ENCODE measurements at places on chromosomes 16 and 17.

DNA sequence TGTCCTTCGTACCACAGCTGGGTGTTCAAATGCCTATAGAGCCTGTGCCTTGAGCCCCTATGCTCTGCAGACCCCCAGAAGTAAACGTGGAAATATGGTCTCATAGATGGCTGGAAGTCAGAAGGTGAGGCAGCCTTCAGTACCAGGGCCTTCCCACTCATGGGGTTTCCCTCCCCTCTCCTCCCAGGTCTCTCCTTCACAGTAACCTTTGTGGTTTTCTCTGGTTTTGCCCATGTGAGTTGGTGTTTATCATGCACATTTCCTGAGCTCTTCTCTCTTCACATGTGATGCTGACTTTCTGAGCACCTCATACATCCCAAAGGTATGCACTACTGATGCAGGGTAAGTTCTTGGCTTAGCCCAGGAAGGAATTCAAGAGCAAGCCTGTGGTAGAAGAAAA is 35.4 kb downstream of the TMEM114 start:
- no peak for DNase-seq

DNA sequence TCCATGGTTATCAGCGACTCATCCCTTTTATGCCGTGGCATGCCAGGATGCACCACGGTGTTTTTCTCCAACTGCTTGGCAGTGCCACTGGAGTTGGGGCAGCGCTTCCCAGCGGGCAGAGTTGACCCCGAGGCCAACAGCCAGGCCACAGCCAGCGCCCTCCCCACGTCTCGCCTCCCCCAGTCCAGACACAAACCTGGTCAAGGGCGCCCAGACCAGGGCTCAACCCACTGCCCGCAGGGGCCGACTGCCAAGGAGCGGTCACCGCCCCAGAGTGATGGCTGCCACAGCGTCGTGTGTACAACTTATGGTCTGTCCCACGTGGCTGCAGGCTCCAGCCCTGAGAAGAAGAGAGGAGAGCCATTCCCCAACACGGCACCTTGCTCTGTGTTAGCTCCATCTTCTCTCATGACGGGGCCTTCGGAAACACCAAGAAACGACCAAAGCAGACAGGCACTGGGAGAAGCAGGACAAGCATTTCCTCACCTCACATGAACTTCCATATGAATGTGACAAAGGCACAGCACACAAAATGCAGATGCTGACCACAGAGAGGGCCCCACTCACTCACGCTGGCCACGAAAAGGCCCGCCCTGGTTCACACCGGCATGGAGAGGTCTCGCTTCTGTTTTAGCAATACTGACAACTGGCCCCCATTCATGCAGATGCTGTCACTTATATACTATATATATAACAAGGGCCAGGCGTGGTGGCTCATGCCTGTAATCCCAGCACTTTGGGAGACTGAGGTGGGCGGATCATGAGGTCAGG is 27.0 kb downstream of the AXIN1 start:
- DNase-seq, result no peak

GRCh38 chr17:64683796-64684195 is 21.7 kb upstream of the SMURF2 start:
- DNase-seq, result no peak

DNA sequence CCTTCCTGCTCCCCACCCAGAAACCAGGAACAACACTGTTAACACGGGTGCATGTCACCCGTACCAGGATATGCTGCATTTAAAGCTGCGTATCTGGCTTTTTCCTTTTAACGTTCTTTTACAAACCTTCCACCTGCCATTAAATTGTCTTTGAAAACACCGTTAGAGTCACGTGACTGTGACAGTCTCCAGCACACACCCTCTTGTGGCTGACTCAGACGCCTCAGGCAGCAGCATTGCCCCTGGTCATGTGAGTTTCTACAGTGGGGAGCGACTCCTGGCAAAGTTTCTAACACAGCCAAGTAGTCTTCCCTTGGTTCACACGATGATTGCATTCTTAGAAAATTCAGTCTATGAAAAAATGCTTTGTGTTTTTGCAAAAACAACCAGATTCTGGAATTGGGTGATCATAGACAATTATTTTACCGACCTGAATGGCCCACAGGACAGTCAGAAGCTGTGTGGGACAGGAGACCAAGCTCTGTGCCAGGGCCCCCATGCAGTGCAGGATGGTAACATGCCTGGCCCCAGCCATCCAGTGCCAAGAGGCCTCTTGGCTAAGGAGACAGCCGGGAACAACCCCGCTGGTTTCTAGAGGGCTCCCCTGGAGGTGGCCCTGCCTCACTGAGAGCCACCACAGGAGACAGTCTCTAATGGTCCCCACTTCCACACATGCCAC is 199.1 kb downstream of the KATNIP start:
- no peak for DNase-seq

DNA sequence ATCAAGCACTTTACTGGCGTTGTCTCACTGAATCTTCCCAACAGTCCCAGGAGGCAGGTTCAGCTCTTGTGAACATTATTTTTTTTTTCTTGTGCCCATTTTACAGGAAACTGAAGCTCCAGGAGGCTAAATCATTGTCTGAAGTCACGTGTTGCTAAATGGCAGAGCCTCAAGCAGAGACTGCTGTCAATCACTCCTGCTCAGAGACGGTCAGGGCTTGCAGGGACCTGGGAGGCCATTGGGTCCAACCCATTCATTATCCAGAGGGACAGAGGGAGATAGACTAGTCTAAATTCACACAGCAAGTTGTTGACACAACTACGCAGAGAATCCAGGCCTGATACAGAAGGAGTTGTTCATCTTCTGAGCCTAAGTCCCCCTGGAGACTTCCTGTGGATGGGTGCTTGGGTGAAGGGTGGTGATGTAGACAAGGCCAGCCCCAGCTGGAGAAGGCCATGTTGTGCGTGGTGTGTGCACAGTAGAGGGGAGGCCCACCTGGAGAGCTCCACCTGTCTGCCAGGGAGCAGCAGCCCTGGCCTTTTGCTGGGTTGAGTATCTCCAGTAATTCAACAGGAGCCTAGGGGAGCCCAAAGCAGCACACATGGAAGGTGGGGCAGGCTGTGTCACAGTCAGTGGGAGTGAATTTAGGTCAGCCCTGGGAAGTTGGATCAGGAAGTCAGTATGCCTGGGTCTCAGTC is 24.3 kb upstream of the C1QL1 start:
- no peak for DNase-seq

- no peak for DNase-seq
Observed at GRCh38 chr16:177394-177822, 928 bp downstream of the HBA1 start.

GRCh38 chr17:75034236-75034908 is 12.4 kb downstream of the ATP5PD start:
- DNase-seq, result peak; percentile 68

- peak; percentile 47 for DNase-seq
Observed at GRCh38 chr16:578870-579405, 9.2 kb downstream of the PIGQ start.

- DNase-seq, result no peak
Observed at GRCh38 chr16:50229149-50229726, 37.1 kb upstream of the ADCY7 start.

DNA sequence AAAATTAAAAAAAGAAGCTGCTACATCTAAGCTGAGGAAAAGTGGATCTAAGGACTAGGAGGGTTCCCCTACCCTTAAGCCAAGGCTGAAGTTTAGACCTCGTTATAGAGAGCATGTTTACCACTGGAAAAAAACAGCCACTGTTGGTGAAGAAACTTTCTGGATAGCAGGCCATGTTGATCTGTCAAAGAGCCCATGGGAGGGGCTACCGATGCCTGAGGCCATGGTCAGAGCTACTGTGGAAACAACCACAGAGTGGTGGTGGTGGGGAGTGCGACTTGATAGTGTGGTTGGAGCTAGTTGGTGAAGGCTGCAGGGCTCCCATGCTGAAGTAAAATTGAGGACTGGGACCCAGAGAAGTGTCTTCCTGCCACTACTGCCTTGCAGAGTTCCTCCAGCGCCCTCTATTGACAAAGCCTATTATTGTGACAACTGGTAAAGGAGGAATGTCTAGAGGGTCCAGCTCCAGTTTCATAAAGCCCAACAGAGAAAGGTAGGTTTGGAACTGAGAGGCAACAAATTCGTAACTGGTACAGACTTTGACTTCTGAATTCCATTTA is 12.7 kb upstream of the FAM20A start:
- no peak for DNase-seq

GRCh38 chr16:88807626-88808453 is 3.9 kb downstream of the APRT start:
- no peak for DNase-seq

DNA sequence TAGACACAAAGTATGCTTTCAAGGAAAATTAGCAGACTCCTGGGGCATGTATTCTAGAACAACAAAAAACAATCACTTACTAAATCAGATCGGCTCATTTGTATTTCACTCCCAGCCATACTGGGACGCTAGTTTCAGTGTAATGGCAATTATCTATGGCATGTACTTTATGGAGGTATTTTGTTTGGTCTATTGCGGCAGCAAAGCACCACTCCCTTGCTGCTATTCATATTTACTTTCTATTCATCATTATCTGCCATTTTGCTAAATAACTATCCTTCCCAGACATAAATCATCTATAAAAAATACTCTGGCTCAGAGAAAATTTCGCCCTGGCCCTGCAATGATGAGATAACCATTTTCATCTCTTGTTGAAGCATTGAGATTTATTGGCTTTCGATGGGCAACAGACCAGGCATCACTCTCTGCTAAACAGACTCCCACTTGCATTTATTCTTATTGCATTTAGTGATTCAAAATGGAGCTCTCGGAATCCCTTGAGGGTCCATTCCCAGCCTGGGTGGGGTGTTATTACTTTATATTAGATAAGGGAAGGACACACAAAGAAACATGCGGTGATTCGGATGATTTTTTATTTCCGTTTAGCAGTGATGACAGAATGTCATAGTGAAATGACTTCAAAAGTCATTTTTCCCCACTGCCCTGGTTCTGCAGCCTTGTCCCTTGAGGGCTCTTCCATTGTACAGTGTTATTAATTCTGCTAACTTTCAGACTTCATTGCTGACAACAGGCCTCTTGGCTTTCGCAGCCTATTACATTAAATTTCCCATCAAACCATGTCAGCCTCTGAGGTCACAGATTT is 225.8 kb downstream of the IRX3 start:
- no peak for DNase-seq

DNA sequence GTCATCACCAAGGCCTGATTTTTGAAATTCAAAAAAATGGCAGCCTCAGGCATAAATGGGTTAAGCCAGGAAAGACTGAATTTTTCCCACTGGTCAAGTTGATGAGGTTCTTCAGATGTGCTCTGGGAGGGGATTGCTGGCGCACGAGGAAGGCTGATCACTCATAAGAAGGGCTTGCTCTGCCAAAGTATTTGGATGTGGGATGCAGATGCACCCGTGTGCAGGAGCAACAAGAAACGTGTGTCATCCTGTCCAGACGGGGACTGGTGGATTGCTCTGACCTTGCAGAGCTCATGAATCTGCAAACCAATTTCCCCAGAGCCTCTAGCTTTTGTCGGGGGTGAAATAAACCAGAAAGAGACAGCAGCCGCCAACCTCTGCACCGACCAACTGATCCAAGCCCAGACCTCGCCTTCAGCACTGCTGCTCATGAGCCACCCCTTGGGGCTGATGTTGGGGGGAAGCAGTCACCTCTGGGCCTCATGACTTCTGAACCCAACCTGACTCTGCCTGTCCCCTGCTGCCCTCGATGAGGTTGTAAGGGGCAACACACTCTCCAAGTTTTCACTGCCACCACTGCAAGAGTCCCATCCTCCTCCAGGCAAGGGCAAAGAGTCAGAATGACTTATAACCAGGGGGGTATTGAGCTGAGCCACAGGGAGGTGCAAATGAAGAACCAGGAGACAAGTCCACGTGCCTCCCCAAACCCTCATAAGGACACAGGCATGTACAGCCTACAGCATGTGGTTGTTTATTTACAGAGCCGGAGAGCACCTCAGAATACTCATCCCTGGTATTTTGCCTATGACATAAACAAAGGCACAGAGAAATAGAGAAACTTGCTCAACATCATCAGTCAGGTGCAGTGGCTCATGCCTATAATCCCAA is 452.0 kb downstream of the SOX9 start:
- no peak for DNase-seq

DNA sequence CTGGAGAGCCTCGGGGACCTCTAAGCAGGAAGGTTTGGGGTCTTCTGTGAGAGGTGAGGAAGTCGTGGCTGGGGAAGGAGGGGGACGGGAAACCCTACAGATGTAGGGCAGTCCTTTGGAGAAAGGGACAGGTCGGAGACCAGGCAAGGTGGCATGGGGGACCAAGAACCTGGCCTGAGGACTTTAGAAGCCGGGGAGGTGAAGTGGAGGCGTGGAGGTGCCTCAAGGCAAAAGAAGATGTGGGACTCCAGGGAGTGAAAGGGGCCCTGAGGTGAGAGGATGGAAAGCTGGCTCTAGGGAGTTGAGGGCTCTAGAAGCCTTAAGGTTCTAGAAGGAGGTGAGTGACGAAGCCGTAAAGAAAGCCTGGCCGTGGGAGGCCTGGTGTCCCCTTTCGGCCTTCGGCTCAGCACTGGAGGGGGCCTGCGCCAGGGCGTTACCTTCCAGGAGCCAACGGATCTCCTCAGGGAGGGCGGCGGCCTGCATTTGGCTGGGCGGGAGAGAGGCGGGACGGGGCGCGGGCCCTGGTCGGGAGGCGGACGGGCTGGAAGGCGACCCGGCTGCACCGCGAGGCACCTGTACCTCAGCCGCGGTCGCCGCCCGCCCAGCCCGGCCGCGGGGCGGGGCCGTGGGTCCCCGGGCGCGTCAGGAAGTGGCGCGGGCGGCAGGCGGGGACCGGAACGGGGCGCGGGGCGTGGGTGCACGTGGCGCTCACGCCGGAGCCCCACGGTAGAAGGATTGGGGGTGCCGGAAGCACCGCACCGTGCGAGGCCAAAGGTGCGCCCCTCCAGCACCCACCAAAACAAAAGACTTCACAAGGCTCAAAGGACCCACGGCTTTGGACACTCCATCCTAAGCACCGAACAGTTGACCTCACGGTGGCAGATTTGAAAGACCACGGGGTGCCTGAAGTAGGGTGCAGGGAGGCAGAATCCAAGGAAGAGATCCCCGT is at the start of gene SKAP1:
TSS of gene SKAP1 (minus strand) at position 577 of the 949 bp plus-strand sequence.
- peak; percentile 52 for DNase-seq

DNA sequence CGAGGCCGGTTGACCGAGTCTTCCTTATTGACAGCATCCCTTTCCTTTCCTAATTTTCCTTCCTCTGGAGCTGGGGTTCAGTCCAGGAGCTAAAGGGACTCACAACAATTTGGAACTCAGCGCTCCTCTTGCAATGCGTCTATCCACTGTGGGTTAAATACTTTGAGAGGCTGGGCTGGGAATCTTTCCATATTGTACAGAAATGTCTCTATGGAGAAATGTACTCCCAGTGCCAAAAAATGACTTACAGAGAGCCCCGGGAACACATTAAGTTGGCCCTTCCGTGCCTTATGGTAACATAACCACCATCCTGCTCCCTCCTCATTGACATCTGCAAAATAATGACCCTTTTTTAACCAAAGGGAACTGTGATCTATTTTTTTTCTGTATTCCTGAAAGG is 192.8 kb downstream of the FTO start:
- DNase-seq, result no peak

GRCh38 chr17:73359987-73360410 is 48.2 kb upstream of the CDC42EP4 start:
- no peak for DNase-seq

- DNase-seq, result no peak
Observed at GRCh38 chr17:80218391-80218790, 1.7 kb downstream of the SGSH start.

- no peak for DNase-seq
Observed at GRCh38 chr16:21103941-21104860, 46.4 kb downstream of the DNAH3 start.
